ENCODE measurements at places on chromosomes 4 and X. TPM values are rescaled to one million over a fixed set of nuclear protein-coding genes. Genes with fewer than 3 reads are reported as not detected.

Gene EGF
- 0.74 TPM for total RNA-seq

Gene ZNF157
- not detected for total RNA-seq

Gene PIGA
- total RNA-seq, result 8.8 TPM

Gene CHRDL1
- total RNA-seq, result 36.8 TPM

Gene ARMCX1
- total RNA-seq, result 28.5 TPM

DNA sequence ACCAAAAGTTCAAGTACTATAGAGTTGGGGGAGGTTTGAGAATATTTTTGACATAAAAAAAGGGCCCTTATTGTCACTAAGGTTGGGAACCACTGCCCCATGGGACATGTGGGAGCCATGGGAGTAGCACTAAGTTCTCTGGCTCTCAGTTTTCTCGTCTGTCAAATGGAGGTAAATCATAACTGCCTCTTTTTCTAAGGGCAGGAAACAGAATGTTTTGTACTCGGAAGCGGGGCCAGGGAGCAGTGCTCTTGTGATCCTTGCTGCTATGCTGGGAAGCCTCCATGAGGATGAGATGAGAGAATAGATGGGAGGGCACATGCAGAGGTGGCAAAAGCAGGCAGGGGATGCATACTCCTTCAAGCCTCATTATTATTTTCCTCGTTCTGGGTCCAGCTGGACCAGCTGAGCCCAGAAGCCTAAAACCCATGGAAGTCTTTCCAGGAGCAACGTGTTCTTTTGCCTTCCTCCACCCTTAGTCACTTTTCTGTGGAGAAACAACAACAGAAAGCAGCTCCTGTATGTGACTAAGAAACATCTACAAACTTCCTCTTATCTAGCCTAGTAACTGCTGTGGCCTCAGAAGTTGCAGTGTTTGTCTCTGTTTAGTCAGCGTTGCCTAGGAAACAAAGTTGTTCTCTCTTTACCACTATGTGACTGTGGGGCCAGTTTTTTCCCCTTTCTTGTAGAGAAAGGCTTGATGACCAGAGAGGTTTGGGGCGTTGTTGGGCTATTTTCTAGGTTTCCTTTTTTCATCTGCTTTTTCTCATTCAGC lies 64.8 kb downstream of the TSC22D3 start:
- peaks cover 26% of the 10 kb centered on the region for H3K36me3 ChIP-seq
- no peak overlapping the region for H3K4me3 ChIP-seq
- H3K27ac ChIP-seq, result peak overlapping the region; percentile 98
- peaks cover 23% of the 10 kb centered on the region for H3K4me1 ChIP-seq
- DNase-seq, result no peak

DNA sequence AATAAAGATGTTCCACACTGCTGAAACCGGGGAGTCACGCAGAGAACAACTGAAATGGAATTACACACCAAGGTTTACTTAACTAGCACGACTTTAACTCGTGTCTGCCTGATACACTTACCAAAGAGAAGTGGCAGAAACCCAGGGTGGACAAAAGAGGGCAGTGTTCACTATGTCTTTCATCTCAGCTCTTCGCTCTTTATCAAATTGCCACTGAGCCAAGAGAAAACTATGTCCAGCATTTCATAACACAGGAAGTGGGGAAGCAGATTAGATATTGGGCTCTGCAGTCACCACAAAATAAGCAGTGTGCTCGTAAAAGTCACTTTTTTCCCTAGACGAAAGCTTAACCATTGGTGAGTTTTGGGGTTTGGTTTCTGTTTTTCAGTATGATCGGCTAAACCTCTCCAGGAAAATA lies 155.7 kb downstream of the CHIC2 start:
- H3K4me1 ChIP-seq, result peaks cover 17% of the 10 kb centered on the region
- H3K36me3 ChIP-seq, result no peaks in the 10 kb centered on the region
- H3K27ac ChIP-seq, result peak overlapping the region; percentile 29
- DNase-seq, result no peak
- H3K27me3 ChIP-seq, result no peaks in the 10 kb centered on the region

Gene KIAA1210
- not detected for total RNA-seq

GRCh38 chr4:70855464-70855863 lies 15.8 kb upstream of the GRSF1 start:
- H3K36me3 ChIP-seq, result no peaks in the 10 kb centered on the region
- no peaks in the 10 kb centered on the region for H3K4me1 ChIP-seq
- no peak overlapping the region for H3K27ac ChIP-seq
- no peak for DNase-seq

- no peaks in the 10 kb centered on the region for H3K27me3 ChIP-seq
- no peak overlapping the region for H3K27ac ChIP-seq
- no peak overlapping the region for H3K4me3 ChIP-seq
- H3K4me1 ChIP-seq, result no peaks in the 10 kb centered on the region
- H3K36me3 ChIP-seq, result no peaks in the 10 kb centered on the region
These were observed 556.4 kb upstream of the SMIM31 start for GRCh38 chr4:164197556-164197955.

- H3K4me3 ChIP-seq, result no peak overlapping the region
- H3K36me3 ChIP-seq, result no peaks in the 10 kb centered on the region
- no peaks in the 10 kb centered on the region for H3K4me1 ChIP-seq
- no peaks in the 10 kb centered on the region for H3K27me3 ChIP-seq
- no peak overlapping the region for H3K27ac ChIP-seq
- no peak for DNase-seq
These were observed 95.0 kb downstream of the ARX start for GRCh38 chrX:24920769-24921168.

- H3K4me1 ChIP-seq, result no peaks in the 10 kb centered on the region
- H3K36me3 ChIP-seq, result peaks cover 41% of the 10 kb centered on the region
- H3K27ac ChIP-seq, result no peak overlapping the region
These were observed 55.1 kb upstream of the NAP1L5 start for GRCh38 chr4:88752754-88753153.

DNA sequence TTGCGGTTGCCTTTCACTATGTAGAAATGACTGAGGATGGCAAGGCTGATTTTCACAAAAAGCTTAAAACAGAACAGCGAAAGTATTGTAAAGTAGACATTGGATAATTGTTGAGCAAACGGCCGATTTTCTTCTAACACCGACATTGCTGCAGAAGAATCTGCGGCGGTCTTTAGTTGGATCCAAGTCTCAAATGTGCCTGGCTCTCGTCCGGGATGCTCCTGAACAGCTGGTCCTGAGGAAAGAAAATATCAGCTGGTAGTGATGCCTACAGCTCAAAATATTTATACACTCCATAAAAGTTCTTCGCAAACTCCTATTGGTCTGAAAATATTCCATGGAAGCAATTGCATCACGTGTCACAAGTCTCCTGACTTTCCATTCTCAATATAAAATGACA lies at the start of gene ASB5:
TSS of gene ASB5 (minus strand) at position 260 of the 400 bp plus-strand sequence. CDS start at position 146, 114 bp downstream.
- H3K4me3 ChIP-seq, result no peak within 1 kb of the TSS
- DNase-seq, result no peak
- H3K36me3 ChIP-seq, result no peaks in the 10 kb centered on the region
- H3K4me1 ChIP-seq, result no peaks in the 10 kb centered on the region
- H3K27ac ChIP-seq, result no peak within 1 kb of the TSS

GRCh38 chrX:53732797-53733196 lies 46.3 kb upstream of the HUWE1 start:
- H3K27ac ChIP-seq, result no peak overlapping the region
- no peaks in the 10 kb centered on the region for H3K27me3 ChIP-seq
- no peaks in the 10 kb centered on the region for H3K36me3 ChIP-seq
- H3K4me3 ChIP-seq, result no peak overlapping the region
- H3K4me1 ChIP-seq, result no peaks in the 10 kb centered on the region
- no peak for DNase-seq

DNA sequence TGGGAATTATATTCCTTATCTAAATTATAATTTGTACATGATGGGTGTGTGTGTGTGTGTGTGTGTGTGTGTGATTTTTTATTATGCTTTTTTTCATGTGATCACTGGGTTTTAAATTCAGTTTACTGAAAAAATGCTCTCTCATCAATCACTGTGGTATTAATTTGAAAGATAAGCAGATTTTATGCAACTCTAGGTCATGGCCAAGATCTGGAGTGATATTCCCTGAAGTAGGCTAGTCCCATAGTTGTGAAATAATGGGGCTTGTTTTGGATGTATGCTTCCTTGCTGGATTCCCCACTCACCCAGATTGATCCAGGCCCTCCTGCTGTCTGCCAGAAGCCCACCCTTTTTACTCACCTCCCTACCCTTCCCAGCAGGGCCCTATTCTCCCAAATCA lies 22.0 kb upstream of the PGRMC2 start:
- no peak overlapping the region for H3K4me3 ChIP-seq
- DNase-seq, result no peak
- H3K36me3 ChIP-seq, result no peaks in the 10 kb centered on the region
- no peak overlapping the region for H3K27ac ChIP-seq
- H3K4me1 ChIP-seq, result peaks cover 4% of the 10 kb centered on the region

Gene ARFIP1
- total RNA-seq, result 19.4 TPM

GRCh38 chr4:68176904-68177303 lies 47.2 kb upstream of the TMPRSS11F start:
- no peak overlapping the region for H3K27ac ChIP-seq
- DNase-seq, result no peak
- no peaks in the 10 kb centered on the region for H3K36me3 ChIP-seq
- no peak overlapping the region for H3K4me3 ChIP-seq
- H3K27me3 ChIP-seq, result no peaks in the 10 kb centered on the region
- H3K4me1 ChIP-seq, result peaks cover 4% of the 10 kb centered on the region

GRCh38 chrX:29225670-29226069 lies 638.4 kb downstream of the IL1RAPL1 start:
- H3K4me3 ChIP-seq, result no peak overlapping the region
- H3K27ac ChIP-seq, result no peak overlapping the region
- DNase-seq, result no peak

Gene TLL1
- total RNA-seq, result 7.9 TPM

Gene LAP3
- 77.6 TPM for total RNA-seq

Gene IRS4
- total RNA-seq, result 0.74 TPM

DNA sequence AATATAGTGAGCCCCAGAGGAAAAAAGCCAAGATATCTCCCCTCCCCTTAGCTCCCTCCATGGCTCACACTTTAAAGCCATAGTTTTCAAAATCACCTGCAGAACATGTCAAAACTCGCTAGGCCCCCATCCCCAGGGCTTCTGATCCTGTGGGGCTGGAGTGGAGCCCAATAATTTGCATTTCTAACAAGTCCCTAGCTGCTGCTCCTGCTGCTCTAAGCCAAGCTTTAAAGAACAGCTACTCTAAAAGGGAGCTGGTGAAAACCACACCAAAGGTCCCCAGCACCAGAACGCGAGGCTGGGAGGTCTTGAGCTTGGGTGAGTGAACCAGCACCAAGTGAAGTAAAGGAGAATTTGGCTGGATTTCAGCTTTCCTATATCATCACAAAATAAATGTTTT lies 237.1 kb downstream of the ZNF674 start:
- H3K27me3 ChIP-seq, result no peaks in the 10 kb centered on the region
- H3K4me3 ChIP-seq, result no peak overlapping the region
- no peaks in the 10 kb centered on the region for H3K4me1 ChIP-seq
- H3K27ac ChIP-seq, result no peak overlapping the region
- H3K36me3 ChIP-seq, result no peaks in the 10 kb centered on the region

DNA sequence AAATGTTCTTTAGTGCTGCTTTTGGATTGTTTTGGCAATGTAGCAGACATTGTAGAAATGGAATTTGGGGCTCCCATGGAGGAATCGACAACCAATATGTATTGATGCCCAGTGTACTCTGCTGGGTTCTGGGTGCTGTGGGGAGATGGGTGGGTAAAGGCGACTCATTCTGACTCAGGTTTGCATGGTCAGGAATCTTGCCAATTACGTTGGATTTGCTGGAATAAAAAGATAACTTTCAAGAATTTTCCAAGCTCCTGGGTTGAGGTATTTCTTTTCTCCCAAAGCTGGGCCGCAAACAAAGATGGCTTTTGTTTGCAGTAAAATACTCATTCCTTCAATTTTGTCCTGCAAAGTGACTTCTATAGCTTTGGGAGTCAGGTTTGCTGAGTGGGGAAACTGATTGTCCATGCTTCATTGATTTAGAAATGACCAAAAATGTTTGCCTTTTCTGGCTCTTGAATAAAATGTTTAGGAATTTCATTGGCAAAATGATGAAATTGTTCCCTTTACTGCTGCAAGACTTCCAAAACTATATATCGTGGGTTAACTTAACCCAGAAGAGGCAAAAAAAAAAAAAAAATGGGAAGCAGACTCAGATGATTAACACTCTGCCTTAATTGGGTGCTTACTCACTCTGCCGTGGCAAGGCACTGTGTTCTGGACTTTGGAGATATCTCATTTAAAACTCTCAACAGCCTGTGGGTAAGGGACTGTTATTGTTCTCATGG lies 57.0 kb downstream of the RTL9 start:
- H3K36me3 ChIP-seq, result no peaks in the 10 kb centered on the region
- peaks cover 7% of the 10 kb centered on the region for H3K4me1 ChIP-seq
- H3K27me3 ChIP-seq, result no peaks in the 10 kb centered on the region

DNA sequence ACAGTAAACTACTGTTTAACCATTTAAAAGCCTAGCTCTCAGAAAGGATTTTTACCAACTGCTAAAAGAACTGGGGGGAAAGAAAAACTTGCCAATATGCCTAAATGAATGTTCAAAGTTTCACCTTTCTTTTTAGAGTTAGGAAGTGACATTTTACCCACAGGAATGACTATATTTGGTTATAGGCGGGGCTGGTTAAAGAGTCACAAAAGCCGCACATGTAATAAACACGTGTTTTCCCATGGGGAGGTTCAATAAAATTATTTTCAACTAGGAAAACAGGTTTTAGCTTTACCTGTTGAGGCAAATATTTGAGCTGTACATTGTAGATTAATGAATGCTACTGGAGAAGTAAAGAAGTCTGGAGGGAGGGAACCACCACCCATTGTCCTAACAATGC lies 41.6 kb upstream of the UGDH start:
- peaks cover 11% of the 10 kb centered on the region for H3K4me1 ChIP-seq
- H3K27me3 ChIP-seq, result no peaks in the 10 kb centered on the region
- H3K27ac ChIP-seq, result no peak overlapping the region
- no peak overlapping the region for H3K4me3 ChIP-seq
- H3K36me3 ChIP-seq, result no peaks in the 10 kb centered on the region

GRCh38 chrX:101171883-101172400 lies 47.6 kb upstream of the DRP2 start:
- no peak overlapping the region for H3K4me3 ChIP-seq
- H3K36me3 ChIP-seq, result no peaks in the 10 kb centered on the region
- no peaks in the 10 kb centered on the region for H3K27me3 ChIP-seq
- no peak overlapping the region for H3K27ac ChIP-seq
- H3K4me1 ChIP-seq, result no peaks in the 10 kb centered on the region

- H3K4me3 ChIP-seq, result no peak overlapping the region
- no peaks in the 10 kb centered on the region for H3K4me1 ChIP-seq
- H3K36me3 ChIP-seq, result no peaks in the 10 kb centered on the region
- H3K27ac ChIP-seq, result no peak overlapping the region
These were observed 305.4 kb downstream of the MAPK10 start for GRCh38 chr4:86054286-86055032.

Measured in vagina (tissue), 2 donors.